ENCODE measurements at places on chromosomes 6 and 20.
A peak's percentile ranks its signal among the peaks of the same experiment; 100 is the strongest.

- DNase-seq: no peak
Measured at GRCh38 chr6:154060076-154060475, 21.0 kb downstream of the OPRM1 start.

GRCh38 chr6:115909923-115910546 is 150.7 kb downstream of the FRK start:
- DNase-seq: no peak

DNA sequence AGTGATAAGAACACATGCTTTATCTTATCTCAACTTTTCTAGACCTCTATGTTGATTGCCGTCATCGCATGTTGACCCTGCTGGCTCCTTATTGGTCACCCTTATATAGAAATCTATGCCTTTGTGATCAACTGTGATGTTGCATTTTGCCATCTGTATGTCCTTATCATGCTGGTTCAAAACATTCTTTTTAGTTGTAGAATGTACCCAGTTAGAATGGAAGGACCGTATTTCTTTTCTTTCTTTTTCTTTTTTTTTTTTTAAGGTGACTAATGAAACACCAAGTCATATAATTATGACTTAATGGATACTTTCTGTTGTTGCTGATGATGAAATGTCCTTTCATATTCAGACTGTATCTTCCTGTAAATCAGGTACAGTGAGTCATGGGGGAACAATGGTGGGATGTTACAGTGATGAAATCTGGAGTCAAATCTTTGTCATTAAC is 145.9 kb upstream of the CITED2 start:
- no peak for DNase-seq

DNA sequence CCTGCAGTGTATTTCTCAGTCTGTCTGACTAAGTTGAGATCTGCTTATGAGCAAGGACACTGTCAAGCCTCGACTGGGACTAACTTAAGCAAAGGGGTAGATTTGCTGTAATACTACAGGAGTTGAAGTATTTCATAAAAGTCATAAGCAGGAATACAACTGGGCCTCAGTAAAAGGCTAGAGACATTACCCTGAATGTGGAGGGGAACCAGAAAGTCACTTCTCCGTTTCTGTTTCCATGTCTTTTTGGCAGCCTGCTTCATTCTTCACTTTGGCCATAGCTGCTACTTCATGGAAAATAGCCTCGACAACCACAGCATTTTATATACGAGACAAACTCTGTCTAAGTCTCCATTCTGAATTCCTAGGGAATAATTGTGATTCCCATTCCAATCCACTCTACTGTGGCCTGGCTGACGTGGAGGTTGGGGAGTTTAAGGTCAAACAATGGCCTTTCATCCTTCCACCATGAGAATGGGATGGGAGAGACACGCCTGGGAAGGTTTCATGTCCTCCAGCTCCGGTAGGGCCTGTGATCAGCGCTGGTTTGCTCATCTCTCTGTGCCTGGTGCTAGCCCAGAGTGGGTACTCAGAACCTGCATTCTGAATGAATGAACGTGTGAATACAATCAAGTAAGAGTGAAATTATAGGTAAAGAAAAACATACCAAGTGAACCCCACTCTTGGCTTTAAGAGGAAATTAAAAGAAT is 37.1 kb upstream of the DUSP22 start:
- DNase-seq: no peak

GRCh38 chr6:110102411-110102810 is 77.1 kb downstream of the WASF1 start:
- no peak for DNase-seq

DNA sequence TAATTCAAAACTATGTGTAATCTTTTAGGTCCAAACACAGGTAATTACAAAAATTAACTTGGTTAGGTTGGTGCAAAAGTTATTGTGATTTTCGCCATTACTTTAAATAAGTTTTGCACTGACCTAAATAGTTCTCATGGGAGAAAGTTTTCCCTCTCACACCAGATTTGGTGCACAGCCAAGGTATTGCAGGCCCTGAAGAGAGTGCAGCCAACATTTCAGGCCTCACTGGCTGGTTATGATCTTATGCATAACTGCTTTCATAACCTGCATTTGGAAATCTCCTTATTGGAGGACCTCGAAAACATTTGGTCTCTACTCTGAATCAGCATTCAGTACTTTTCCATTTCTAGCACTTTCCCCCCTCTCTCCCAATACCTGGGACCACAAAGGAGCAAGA is 993.1 kb upstream of the MANEA start:
- DNase-seq: no peak

DNA sequence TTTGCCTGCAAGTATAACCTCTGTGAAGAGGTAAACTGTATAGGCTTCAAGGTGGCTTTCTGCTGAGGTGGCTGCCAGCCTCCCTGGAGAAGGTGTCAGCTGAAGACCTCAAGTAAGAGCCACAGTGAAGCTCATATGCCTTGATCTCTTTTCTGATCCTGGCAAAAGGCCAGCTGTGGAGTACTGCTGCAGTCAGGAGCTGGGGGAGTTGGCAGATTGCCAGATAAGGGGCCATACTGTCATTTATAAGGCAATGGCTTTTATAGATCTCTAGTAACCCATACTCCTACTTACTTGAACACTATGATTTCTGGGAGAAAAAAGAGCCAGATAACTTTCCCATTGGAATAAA is 8.8 kb upstream of the CEP85L start:
- no peak for DNase-seq

GRCh38 chr20:36499723-36500501 is 41.4 kb upstream of the MYL9 start:
- DNase-seq: no peak

DNA sequence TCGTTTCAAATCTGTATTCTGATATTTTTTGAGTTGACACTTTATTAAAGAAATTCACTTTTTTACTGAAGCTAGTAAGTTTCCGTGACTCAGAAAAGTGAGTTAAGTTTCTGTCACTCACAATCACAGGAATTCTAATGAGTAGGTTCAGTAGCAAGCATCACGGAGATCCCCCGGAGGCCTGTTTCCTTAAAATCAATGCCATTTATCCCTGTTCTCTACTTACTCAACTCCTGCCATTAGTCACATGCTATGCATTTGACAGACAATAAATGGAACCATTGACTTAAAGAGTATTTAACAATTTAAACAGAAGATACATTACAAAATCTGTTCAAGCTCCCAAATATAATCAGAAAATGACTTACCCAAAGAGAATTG is 9.1 kb downstream of the SLC18B1 start:
- DNase-seq: no peak

GRCh38 chr6:148177589-148178233 is 164.9 kb upstream of the SASH1 start:
- peak; percentile 55 for DNase-seq

DNA sequence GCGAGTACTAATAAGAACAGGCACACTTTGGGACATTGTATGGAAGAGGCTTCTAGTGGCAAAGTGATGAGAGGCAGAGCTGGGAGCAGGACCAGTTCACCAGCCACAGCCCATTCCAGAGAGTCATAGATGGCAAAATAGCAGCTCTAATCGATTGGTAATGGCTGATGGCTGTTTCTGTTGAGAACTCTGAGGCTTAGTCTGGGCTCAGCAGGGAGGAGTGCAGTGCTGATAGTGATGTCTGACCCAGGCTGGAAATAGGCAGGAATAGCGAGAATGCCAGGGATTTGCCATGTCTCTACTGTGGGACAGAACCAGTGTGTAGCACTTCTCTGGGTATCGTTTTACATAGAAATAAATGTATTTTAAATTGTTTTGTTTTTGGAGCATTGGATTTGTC is 620.0 kb upstream of the FLRT3 start:
- DNase-seq: no peak

DNA sequence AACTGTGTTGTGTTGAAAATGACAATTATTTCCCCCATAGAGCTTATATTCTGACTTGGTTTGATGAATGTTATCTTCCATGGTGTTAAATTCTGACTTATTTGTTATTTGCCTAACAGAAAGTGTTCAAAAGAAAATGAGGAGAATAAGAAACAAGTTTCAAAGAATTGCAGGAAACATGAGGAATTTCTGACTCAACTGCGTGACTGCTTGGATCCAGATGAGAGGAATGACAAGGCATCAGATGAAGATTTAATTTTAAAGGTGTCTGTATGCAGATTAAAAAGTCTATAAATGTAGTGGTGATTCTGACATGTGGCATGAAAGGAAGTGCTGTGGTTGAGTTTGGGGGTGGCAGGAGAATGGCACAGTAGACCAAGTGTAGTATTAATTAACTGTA is 50.6 kb downstream of the CCDC170 start:
- DNase-seq: no peak

DNA sequence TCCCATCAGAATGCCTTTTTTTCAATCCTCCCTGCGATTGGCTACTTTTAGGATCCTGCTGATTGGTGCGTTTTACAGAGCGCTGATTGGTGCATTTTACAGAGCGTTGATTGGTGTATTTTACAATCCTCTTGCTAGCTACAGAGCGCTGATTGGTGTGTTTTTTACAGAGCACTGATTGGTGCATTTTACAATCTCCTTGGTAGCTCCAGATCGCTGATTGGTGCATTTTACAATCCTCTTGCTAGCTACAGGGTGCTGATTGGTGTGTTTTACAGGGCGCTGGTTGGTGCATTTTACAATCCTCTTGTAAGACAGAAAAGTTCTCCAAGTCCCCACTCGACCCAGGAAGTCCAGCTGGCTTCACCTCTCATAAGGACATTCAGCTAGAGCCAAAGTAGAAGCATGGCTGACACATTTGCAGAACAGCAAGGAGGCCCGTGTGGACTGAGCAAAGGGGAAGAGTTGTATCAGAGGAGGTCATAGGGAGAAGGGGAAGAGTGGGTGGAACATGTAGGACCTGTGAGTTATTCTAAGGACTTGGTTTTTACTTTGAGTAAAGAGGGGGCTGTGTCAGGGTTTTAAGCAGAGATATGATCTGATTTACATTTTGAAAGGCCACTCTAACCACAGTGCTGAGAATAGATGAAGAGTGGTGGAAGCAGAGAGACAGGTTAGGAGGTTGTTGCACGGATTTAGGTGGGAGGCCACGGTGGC is 2.6 kb downstream of the ALDH5A1 start:
- DNase-seq: peak; percentile 46

DNA sequence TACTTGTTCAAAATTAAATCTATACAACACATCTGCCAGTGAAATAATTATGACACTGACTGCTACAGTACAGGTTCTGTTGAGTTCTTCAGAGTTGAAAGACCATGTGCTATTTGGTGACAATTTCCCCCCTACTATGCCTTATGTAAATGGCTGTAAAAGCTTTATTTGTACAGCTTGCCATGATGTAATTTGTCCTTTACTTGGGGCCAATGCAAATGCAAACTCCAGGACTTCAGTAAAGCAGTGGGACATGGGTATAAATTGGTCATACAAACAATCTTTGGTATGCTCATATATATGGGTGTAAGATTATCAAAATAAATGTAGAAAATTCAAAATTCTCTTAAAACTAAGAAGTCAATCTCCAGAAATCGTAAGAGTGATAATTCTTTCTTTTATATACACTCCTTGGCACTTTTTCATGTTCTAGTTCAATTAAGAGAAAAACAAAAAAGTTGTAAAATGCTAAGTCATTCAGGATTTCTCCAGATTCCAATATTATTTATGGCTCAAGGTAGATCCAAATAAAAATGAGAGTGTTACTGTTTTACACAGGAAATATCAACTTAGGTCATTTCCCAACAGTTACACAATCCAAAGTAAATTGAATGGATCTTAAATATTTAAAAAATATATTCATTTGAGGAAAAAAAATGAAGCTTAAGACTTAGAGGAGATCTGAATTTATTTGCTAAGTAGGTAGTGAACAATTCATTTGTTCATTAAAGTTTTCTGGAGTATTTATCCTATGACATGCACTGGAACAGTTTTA is 1310.5 kb upstream of the CITED2 start:
- no peak for DNase-seq

- DNase-seq: no peak
Measured at GRCh38 chr20:57790176-57790575, 80.4 kb upstream of the PMEPA1 start.

GRCh38 chr6:100988391-100988984 is 107.4 kb upstream of the ASCC3 start:
- no peak for DNase-seq

DNA sequence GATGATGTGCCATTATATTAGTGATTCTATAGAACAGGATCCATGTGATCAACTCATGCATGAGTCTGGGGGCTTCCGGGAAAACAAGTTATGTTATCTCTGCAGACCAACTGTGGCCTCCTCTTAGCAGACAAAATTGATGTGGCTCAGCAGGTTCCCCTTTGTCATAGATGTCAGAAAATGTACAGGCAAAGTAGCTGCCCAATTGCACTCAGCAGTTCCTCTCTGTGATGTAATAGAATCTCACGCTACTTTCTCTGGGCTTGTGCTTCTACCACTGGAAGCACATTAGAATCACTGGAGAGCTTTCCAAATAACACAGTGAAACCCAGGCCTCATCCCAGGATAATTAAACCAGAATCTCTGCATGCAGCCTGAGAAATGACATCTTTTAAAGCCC is 253.1 kb downstream of the SLC24A3 start:
- DNase-seq: peak; percentile 64

- no peak for DNase-seq
Measured at GRCh38 chr6:40097590-40097989, 163.3 kb upstream of the MOCS1 start.
